Left renal pelvis (tissue), 4 donors: ENCODE measurements at places on chromosomes 1 and 21. TPM values are rescaled to one million over a fixed set of nuclear protein-coding genes. Genes with fewer than 3 reads are reported as not detected.

The OLFML3 gene
- polyA plus RNA-seq: 121 TPM

The VWA5B1 gene
- 1.3 TPM for polyA plus RNA-seq

The OR6N1 gene
- polyA plus RNA-seq: not detected

The AVPR1B gene
- polyA plus RNA-seq: 0.57 TPM

The FAM167B gene
- polyA plus RNA-seq: 10.8 TPM

DNA sequence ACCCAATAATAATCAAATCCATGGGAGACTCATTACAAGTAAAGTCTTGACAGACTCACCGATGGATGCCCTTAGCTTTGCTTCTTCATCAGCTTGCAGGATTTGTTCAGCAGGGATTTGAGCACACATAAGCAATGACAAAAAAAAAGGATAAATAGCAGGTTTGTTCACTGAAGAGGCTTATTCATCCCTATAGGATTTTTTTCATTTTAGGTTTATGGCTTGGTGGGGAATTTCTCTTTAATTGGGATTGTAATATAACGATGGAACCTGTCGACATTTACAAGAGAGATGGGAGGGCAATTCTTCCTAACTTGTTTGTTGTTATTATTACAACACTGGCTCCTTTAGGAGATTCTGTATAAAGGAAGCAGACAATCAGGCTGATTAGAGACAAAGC, 649.1 kb upstream of the PLXNA2 start:
- no peak for DNase-seq

- DNase-seq: no peak
Observed at GRCh38 chr1:24911651-24912155, 18.4 kb downstream of the RUNX3 start.

DNA sequence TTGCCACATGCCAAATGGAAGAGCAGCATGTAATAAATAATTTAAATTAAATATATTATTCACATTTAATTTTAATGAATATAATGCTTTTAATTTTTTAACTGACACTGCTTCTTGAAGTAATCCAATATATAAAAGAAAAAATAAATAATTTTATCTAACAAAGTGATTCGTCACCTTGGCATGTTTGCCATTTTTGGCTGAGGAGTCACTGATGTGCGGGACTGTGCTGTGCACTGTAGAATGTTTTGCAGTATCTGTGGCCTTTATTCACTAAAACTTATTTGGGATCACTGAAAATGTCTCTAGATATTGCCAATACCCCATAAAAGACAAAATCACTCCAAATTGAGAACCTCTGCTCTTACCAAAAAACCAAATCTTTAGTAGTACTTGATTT, 807.8 kb downstream of the BRINP3 start:
- DNase-seq: no peak

GRCh38 chr1:160211046-160211790, 6.0 kb downstream of the PEA15 start:
- DNase-seq: no peak

- no peak for DNase-seq
Observed at GRCh38 chr1:198018529-198018928, 101.4 kb downstream of the LHX9 start.

- no peak for DNase-seq
Observed at GRCh38 chr1:180192172-180192571, 37.5 kb downstream of the QSOX1 start.

The TCHH gene
- 0.14 TPM for polyA plus RNA-seq

DNA sequence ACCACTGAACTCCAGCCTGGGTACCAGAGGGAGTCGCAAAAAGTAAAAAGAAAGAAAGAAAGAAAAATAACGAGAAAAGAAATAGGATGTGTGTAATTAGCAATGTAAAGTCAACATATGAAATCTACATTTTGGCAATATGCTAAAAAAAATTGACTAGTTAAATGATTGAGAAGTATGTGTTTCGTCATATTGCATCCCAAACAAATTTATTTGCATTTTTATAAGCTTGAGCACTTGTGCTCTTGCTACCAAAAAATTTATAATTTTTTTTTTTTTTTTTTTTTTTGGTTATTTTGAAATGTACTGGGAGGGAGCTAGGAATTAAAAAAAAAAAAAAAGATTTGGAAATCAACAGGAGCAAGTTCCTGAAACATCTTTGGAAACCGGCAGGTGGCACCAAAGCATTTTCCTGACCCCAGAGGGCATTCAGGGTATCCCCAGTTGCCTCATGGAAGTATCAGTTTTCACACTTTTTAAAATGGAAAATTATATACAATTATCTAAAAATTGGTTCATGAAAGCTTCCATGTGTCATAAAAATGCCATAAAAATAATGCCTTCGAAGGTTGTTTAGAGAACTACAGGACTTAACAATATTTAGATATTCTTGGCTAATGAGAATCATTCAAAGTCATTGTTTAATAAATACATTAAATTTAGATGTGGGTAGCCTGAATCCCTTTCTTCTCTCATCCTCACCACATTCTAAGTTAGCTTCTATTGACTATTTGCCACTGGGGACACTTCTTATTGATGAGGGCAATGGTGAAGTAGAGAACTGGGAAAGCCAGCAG, 4.8 kb upstream of the HEATR1 start:
- DNase-seq: peak; percentile 32

DNA sequence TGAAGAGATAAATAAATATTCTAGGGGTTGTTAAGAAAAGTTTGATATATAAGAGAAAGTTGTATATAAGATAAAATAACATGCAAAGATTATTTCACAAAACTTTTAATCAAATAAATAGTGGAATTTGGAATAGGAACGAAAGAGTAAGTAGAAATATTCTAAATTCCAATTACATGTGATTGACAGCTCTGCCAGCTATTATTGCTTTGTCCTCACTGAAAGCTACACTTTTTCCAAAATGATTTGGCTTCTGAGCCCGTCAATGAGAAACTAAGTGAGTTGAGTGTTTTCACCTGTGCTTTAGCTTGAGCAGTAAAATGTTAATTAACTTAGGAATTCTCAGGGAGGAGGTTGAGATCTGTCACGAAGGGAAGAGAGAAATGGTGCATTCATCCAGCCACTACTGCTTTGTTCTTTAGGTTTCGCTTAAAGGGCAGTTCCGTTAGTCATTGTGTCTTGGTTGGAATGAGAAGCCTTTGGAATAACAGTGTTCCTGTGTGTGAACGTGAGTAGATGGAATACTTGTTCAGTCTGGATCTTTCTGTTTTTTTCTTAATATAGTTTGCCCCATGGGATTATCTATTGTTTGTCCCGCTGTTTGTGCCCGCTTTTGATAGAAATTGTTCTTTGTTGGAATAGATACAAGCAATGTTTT, 63.3 kb upstream of the CR1L start:
- DNase-seq: no peak

DNA sequence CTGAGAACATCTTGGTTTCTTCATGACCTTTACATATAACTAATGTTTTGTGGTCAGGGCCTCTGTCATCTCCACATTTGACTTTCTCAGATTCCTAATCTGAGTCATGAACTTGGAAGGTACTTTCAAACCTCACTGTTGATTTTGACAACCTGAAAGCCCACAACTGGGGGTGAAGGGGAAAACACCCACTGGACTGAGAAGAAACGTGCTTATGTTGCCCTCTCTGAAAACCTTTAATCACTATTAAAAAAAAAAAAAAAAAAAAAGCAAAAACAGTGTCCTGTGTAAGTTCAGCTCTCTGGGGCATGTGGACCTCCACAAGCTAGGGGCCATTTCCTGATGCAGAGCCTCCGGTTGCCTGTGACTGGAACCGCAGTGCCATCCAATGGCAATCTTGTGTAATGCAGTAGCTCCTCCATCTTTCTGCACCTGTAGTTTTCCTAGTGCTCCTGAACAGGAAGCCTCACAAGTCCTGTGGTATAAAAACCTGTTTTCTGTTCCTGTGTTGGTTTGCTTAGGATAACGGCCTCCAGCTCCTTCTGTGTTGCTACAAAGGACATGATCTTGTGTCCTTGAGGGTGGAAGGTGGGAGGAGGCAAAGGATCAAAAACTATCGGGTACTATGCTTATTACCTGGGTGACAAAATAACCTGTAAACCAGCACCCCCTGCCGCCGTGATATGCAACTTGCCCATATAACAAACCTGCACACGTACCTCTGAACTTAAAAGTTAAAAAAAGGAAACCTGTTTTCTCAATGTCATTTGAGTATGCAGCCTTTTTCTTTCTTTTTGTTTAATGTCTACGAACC, 124.5 kb downstream of the ZNF648 start:
- peak; percentile 39 for DNase-seq

- DNase-seq: no peak
Observed at GRCh38 chr1:2598329-2598931, 11.9 kb downstream of the PRXL2B start.
